Stimulated activated CD8-positive, alpha-beta memory T cell treated with anti-CD3 and anti-CD28 coated beads, Interleukin-12 subunit alpha, Interleukin-12 subunit beta, amount 100 ng/mL, for 4 hours (primary cell): ENCODE measurements at places on chromosomes 3 and 15.

GRCh38 chr15:75696854-75697259 lies 15.8 kb downstream of the CSPG4 start:
- DNase-seq: no peak

DNA sequence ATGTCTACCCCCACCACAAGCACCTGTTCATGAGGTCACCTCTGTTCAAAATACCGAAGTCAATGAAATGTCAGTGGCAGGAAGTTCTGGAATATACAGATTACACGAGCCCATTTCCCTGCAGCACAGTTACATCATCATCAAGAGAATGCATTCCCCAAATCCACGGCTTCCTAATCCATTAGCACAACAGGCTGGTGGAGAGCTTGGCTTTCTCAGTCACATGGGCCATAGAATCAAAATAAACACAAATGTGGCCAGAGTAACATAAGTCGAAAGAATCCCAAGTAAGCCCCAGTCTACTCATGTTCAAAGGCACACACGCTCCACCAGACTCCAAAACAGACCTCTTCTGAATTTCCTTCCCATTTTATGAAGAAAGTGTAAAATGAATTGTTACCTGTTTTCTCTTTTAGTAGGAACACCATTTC lies 419.3 kb downstream of the MAGI1 start:
- DNase-seq: no peak

DNA sequence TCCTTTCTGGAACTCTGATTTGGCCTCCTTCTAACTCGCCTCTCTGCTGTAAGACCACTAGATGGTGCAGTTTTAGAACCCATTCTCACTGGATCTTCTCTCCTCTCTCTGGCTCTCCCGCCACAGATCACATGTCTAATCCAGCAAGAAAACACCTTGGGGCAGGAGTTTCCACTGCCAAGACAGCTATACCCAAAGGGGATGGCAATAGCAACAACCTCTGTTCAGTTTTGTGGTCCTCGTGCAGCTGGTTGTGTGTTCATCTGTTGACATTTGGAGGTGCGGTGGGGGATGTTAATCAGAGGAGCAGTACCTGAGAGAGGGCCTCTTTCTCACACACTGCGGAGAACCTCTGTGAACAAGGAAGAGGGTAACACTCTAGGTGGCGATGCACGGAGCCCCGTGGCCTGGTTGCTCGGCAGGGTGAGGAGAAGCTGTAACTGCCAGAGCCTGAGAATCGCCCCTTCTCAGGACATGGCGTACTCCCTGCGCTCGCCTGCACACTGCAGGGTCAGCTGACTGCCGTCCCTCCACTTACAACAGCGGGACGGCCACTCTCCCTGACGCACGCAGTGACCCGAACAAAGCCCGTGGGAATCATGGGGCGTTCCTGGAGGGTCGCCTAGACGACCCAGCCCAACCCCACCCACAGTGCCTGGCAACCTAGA lies at the start of gene TEX55:
TSS of gene TEX55 (plus strand) at position 666 of the 668 bp plus-strand sequence. CDS start 25 bp downstream, outside the sequence.
- DNase-seq: no peak

DNA sequence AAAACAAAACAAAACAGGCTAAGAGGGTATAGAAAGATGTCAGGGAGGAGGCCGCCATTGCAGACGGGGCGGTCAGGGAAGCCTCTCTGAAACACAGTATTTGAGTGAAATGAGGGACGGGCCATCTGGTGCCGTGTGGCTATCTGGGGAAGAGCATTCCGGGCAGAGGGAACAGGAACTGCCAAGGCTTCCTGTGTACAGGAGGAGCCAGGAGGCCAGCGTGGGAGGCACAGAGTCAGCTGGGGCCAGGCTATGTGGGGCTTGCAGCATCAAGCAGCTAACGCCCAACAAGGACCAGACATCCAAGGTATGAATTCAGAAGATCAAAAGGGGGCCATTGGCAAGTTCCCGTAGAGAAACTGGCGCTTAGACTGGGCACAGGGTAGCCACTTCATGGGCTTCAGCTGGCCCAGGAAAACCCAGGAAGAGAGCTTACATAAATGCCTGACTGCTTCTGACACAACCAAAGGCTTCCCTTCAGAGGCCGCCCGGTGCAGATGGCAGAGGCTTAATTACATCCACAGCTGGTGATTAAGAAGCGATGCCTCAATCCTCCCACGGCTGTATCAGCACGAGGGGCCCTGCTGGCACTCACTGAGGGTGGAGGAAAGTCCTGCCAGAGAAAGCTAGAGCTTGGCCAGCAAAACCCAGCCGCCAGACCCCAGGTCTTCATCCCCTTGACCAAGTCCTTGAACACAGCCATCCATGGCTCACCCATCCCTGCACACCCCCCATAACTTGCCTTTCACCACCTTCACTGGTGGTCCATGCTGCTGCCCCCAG lies 144.9 kb downstream of the MEGF11 start:
- no peak for DNase-seq

DNA sequence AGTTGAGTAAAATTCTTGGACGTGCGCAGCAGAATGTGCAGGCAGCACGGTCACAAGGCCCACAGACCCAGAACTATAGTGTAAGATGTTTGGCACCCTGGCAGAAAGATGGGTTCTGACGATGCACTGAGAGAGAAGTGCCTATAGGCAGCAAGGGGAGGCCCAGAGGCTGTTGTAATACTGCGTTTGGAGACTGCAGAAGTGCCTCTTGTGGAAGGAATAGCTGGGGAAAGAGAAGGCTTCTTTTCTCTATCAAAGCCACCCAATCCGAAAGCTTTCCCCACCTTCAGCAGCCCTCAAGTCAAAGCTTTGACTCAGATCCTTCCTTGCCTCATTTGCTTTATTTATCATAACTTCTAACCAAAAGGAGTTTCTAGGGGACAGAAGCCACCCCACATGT lies 5.2 kb upstream of the SIN3A start:
- DNase-seq: no peak

DNA sequence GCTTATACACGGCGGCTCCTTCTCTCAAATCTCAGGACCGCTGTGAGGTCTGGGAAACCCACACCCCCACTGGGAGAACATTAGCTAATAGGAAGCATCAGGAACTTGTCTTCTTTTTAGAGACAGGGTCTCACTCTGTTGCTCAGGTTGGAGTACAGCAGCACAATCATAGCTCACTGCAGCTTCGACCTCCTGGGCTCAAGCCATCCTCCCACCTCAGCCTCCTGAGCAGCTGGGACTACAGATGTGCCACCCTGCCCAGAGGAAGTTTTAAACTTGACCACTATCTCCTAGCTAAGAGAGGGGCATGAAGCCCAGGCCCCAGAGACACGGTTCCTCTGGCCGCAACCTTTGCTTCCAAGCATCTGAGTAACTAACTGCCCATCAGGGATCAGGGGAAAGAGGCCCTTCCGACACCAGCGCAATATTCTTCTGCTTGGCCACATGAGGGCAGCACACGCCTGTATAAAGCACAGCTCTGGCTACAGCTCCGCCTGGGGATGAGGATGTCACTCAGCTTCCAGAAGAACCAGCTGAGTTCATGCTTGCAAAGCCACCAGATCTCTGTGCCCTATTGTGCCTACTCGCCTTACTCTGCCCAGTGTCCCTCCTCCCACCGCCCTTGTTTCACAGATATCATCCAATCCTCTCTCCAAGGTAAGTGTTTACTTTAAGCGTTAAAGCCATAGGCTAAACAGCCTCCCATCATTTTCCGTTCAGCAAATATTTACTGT lies 57.6 kb upstream of the SLC6A11 start:
- DNase-seq: no peak

DNA sequence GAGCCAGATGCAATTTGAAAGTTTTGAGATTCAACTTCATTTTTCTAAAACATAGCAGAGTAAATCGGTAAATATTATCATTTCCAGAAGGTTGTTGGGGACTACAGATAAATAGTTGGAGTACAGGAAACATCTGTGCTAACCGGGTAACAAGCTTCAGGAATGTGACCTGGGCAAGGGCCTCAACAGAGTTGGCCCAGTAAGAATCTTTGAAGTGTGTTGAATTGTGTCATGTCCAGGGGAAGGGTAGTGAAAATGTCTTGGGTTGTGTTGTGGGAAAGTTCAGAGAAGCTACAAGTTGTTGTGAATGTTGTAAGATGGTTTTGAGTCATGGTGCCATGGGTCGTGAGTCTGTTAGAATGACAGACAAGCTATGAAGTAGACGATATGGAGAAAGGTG lies 35.7 kb downstream of the SQOR start:
- DNase-seq: no peak

GRCh38 chr15:91472316-91472756 lies 372.3 kb downstream of the SV2B start:
- no peak for DNase-seq

DNA sequence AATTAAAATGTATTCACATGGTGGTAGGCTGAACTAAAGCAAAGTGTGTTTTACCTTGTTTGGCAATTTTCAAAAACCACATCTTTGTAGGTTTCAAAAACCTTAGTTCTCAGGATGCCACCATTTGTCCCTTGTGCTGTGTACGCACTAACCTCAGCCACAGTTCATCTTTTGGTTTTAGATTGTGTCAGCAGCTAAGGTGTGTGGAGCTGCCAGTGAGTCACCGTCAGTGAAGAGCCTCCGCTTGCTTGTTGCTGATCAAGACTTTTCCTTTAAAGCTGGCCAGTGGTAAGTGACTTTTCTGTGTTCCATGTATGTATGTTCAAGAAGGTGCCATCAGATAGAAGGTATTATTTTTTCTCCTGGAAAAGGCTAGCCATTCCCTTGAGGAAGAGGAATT lies 21.1 kb downstream of the OXNAD1 start:
- DNase-seq: peak; percentile 42

GRCh38 chr3:175421902-175422301 lies 562.8 kb downstream of the NAALADL2 start:
- no peak for DNase-seq

DNA sequence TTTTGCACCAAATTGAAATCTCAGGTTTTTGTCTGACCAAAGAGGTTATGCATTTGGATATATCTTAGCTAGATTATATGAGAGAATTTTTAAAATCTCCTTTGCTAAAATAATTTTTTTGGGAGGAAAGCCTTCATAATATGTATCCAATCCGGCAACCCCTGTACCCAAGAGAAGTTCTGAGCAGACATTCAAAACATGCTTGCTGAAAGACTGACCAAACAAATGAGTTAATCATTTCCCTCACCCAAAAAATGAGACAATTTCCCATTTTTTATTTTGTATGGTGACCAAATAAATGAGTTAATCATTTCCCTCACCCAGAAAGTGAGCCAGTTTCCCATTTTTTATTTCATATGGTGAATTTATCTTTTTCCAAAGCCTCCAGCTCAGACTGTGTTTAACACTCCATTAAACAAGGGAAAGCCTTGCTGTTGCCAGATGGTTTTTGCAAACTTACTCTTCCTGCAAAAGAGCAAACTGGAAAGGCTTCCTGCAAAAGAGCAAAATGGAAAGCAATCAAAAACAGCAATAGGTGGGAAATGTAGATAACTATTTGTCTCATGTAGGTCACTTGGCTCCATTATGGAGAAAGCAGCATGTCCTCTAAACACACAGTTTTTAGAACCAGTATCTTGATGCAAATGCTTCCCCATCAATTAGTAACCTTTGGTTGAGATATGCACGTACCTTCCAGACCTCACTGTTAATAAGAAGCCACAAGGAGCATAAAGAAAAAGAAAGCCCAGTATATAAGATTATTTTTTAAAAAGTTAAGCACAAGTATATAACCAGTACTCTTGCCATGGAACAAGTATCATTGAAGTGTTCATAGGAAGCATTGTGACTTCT lies 78.4 kb upstream of the OSTN start:
- no peak for DNase-seq

DNA sequence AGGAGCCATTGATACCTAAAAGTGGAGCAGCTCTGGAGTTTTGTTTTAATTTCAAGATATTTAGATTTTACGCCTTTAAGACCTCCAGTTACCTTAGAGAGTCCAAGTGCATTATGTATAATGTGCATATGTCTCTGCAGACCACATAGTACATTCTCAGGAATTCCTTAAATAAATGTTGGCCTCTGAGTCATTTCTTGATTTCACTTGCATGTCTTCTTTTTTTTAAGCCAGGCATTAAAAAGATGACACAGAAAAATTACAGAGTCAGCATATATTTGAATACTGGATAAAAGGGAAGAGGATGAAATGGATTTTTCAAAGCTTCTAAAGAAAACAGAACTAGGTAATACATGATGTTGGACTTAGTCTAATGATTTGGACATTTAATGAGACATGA lies 125.2 kb downstream of the TMCO5A start:
- no peak for DNase-seq

DNA sequence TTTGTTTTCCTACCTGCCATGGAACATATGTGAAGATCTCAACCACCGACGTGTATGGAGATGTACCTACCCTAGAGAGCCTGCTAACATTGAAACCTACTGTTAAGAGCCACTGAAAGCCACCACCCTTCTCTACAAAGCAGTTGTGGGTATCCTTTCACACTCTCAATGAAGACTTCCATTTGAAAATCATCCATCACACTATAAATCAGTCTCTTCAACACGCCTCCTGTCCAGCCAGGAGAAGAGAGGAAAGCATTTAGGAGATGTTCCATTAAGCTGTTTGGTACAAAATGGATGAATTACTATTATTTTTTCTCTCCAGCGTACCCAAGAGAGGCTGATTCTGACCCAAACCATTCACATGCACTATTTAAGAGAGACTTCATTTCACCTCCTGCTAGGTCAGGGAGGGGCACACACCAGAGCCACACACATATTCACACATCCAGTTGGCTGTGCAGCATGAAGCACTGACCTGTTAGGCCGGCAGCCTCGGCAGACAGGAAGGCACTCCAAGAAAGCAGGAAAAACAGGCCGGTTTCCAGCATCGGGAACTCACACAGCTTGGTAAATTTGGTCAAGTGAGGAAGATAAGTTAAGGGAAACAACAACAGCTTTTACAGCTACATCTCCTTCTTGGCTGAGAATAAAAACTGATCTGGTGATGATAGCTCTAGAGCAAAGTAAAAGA lies 274.5 kb downstream of the SLC9A9 start:
- no peak for DNase-seq

GRCh38 chr15:31346367-31347066 lies 19.9 kb downstream of the KLF13 start:
- no peak for DNase-seq

DNA sequence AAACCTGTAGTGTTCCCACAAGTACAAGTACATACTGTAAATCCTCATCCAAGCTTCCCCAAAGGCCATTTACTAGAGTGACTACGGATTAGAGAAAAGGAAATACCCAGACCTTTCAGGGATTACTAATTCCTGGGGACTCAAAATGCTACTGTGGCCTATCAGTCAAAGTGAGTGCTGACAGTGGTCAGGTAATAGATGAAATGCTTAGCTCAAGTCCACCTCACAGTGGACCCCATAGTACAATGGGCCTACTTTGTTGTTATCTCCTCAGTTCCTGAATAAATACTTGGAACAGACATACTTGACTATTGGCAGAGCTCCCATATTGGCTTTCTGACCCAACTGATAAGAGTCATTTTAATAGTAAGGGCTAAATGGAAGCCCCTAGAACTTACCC lies 61.6 kb downstream of the MAP4 start:
- no peak for DNase-seq
